ENCODE measurements at places on chromosomes 4 and X.

GRCh38 chr4:152727784-152728183 lies 48.0 kb upstream of the TMEM154 start:
- no peak for DNase-seq

GRCh38 chr4:9758641-9759317 lies 22.7 kb upstream of the DRD5 start:
- DNase-seq = no peak

GRCh38 chr4:103095080-103095479 lies 4.6 kb downstream of the BDH2 start:
- no peak for DNase-seq

- no peak for DNase-seq
Measured at GRCh38 chr4:54946741-54947140, 178.7 kb downstream of the KDR start.

DNA sequence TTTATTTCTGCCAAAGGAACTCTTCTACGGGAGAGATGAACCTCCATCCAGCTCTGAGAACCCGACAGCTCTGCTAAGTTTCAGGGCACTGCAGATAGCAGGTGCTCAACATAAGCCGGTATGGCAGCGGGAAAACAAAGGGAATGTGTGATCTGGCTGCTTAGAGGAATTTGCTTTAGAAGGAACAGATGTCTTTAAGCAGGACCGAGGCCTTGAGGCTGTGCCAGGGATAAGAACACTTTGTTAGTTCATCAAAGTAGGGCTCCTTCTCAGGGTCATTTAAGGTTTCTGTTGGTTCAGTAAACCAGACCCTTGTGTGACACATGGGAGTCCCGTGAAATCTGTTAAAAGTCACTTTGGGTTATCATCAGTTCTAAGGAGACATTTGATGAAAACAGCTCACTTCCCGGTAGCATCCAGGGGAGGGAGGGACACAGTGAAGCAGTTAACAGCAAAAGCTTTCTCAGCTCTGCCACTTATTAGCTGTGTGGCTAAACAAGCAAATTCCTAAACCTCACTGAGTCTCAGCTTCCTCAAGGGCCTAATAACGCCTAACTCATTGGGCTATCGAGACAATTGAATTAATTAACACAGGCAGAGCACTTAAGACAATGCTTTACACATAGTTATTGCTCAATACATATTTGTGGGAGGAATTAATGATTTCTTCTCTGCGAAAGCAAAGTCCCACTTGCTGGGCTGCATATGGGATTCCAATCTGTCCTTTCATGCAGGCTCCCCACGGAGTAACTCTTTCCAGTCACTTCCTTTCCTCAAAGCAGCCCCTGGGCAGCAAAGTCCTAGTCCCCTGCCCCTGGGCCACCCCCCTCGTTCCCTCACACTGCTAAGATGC lies 2.9 kb upstream of the FTSJ1 start:
- DNase-seq = no peak

- DNase-seq = no peak
Measured at GRCh38 chr4:3612281-3612680, 80.1 kb upstream of the LRPAP1 start.

DNA sequence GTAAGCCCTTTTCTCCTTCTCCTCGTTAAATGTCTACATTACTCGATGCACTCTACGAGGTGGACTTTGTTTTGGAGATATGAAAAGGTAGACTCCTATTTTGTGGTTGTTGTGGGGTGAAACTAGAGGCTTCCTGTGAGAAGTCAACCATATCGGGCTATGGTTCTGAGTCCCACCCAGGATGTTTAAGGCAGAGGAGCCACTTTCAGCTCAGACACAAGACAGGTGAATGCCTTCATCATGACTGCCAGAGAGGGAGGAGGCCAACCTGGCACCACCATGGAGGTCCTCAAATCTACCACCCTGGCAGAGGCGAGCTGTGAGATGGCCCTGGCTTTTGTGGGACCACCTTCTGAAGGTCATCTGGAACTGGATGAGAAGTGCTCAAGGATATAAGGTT lies 154.4 kb upstream of the KLF3 start:
- DNase-seq = no peak

GRCh38 chrX:9342561-9343051 lies 122.3 kb upstream of the TBL1X start:
- no peak for DNase-seq

DNA sequence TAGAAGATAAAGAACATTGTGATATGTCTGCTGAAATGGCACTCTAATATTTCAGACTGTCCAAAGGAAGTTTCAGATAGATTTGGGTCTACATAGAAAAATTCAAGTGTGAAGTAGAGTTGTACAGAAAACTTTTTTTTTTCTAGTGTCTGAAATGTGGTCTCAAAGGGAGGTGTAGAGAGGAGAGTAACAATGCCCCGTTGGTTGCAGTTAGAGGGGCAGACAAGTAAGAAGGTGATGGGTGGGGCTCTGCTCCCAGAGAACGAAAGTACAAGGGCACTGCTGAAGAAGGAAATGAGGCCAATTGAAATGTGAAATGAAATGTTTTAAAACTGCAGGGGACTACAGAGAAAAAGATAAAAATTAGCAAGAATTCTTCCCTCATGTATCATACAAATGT lies 177.8 kb downstream of the BANK1 start:
- no peak for DNase-seq

DNA sequence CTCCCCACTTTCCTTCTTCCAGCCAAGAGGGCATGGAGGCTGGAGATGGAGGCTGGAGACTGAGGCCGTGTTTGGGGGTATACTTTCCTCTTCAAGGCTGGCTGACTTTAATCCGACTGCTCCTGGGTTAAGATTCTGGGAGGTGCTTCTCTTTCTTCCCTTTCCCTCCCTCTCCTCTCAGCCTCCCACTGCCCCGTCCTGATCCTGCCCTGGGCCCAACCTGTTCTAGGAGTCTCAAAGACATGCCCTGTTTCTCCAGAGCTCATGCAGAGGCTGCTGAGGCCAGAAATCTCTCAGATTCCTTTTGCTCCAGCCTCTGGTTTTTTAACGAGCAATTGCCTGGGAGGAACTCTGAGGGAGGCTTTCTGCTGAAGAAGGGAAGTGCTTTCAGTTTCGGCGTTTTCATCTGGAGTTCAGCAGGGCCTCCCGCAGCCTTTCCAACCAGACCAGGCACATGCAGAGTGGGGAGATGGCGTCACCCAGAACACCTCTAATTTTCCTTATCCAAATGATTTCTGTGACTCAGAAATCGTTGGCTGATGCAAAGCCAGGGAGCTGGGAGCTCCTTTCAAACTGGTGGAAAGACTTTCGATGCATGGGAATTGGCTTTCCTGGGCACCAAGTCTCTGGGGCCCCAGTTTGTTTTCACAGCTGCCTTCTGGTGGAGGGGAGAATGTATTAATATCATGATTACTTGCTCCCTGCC lies 34.5 kb upstream of the FAM9C start:
- DNase-seq = no peak

DNA sequence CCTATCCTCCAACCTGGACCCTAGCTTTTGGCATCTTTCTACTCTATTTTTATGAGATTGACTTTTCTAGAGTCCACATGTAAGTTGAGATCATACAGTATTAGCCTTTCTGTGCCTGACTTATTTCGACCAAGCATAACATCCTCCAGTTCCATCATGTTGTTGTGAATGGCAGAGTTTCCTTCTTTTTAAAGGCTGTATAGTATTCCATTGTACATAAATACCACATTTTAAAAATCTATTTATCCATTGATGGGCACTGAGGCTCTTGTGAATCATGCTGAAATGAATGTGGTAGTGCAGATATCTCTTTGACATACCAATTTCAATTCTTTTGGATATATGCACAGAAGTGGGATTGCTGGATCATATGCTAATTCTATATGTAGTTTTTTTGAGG lies 40.3 kb upstream of the STIM2 start:
- DNase-seq = no peak

DNA sequence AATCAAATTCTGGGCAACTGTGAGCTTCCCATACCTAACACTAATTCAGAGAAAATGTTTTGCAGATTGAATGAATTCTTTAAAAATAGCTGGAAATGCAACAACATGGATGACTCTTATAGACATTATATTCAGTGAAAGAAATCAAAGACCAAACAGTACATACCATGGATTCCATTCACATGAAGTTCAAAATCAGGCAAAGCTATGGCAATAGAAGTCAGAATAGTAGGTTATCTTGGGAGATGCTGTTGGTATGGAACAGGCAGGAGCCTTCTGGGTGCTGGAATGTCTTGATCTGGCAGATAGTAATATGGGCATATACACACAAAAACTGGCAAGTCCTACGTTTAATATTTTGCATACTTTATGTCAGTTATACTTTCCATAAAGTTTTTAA lies 25.5 kb upstream of the CBLL2 start:
- no peak for DNase-seq

DNA sequence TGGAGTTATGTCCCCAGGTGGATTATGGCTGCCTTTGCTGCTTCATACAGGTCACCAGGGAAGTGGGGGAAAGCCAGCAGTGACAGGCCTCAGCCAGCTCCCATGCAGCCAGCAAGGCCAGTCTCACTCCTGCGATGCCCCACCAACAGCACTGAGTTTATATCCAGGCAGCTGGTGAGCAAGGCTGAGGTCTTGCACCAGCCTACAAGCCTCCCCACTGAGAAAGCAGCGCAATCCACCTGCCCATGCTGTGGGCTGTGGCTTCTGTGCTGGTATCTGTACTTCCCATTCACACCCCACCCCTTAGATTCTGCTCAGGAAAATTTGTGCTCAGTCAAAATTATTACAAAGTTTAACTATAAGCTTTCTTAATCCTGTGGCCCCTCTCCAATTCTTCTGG lies 153.5 kb downstream of the HHIP start:
- DNase-seq = no peak

DNA sequence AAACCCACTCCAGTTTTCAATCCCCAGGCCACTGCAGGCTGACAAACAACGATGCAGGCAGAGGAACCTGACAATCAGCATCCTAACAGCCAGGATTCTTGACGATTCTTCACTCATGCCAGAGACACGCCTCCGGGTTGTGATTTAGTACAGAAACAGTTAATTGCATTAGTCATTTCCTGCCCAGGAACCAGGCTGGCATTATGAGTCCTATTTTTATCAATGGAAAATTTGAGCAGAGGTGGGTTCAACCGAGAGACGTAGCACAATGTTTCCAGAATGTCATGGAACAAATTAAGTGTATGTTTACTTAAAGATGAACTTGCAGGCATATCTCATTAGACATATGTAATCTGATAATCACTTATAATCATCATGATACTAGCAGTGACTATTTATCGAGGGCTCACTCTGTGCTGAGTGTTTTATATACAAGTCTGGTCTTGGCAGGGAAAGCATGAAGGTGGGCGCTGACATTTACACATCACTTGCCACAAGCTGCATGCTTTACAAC lies 159.7 kb downstream of the NSUN7 start:
- DNase-seq = no peak

DNA sequence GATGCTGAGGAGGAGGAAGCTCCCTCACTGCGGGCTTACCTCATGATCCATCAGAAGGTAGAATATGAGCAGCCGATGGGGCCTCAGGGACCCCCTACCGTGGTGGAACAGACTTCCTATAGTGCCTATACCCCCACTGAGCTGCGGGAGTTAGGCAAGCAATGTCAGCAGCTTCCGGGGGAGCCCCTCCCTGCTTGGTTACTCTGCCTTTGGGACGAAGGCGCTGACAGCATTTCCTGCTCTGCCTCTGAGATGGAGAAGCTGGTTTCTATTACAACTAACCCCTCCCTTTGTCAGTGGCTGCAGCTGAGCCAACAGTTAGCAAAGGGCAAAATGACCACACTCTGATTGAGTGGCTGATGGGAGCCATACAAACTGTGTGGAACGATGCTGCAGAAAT lies 430.7 kb downstream of the IDS start:
- no peak for DNase-seq

- DNase-seq = no peak
Measured at GRCh38 chrX:13198056-13198761, 121.6 kb downstream of the ATXN3L start.

DNA sequence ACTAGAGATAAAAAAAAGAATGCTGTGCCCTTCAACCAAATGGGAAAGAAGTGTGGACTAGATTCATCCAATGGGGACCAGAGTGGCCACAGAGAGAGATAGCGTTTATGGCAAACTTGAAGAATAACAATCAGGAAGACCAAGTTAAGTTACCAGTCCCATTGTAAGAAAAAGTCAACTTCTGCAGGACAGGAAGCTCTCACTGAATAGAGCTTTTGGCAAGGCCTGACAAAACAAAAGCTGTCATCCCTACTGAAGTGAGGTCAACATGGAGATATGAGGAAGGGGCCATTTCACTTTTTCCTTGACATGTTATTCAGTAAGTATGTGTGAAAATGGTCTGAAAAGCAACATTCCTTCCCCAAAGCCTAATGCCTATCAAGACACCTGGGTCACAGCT lies 111.8 kb upstream of the KLHL13 start:
- DNase-seq = no peak

DNA sequence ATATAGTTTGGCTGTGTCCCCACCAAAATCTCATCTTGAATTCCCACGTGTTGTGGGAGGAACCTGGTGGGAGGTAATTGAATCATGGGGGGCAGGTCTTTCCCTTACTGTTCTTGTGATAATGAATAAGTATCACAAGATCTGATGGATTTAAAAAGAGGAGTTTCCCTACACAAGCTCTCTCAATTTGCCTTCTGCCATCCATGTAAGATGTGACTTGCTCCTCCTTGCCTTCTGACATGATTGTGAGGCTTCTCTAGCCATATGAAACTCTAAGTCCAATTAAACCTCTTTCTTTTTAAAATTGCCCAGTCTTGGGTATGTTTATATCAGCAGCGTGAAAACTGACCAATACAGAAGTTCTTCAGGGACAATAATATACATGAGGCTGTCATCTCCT lies 425.1 kb downstream of the PABPC4L start:
- DNase-seq = no peak

- DNase-seq = no peak
Measured at GRCh38 chr4:125016892-125017299, 297.9 kb upstream of the FAT4 start.

GRCh38 chr4:115851918-115852766 lies 738.7 kb upstream of the NDST4 start:
- no peak for DNase-seq
